Activated CD4-positive, alpha-beta T cell treated with anti-CD3 and anti-CD28 coated beads, Interleukin-2, amount 10 ng/mL, durations not matched to agents 24 days and 14 days (primary cell): ENCODE measurements at places on chromosomes 4 and X. TPM values are rescaled to one million over a fixed set of nuclear protein-coding genes. Genes with fewer than 3 reads are reported as not detected.

The OPRPN gene
- total RNA-seq = not detected in 2 replicates

The SRPK3 gene
- not detected in 2 replicates for total RNA-seq

The VEGFD gene
- total RNA-seq = not detected in 2 replicates

The CCKAR gene
- not detected in 2 replicates for total RNA-seq

The RHOXF1 gene
- total RNA-seq = not detected in 2 replicates

The UGT2B11 gene
- not detected in 2 replicates for total RNA-seq

The MID1 gene
- 0.14 TPM in 1 of 2 replicates, not detected in the other for total RNA-seq

The SOWAHD gene
- 0.35 and 0.45 TPM in 2 replicates for total RNA-seq

The CEP135 gene
- total RNA-seq = 16.3 and 16.9 TPM in 2 replicates

The ARHGAP24 gene
- total RNA-seq = not detected in 2 replicates

The SATL1 gene
- not detected in 2 replicates for total RNA-seq

The SHROOM4 gene
- total RNA-seq = not detected in 2 replicates

The XAGE5 gene
- total RNA-seq = not detected in 2 replicates

The DRD5 gene
- not detected in 2 replicates for total RNA-seq

The UGT2B17 gene
- total RNA-seq = not detected in 2 replicates

The ZCCHC12 gene
- total RNA-seq = not detected in 2 replicates

The RNF128 gene
- total RNA-seq = not detected in 2 replicates

The PROM1 gene
- total RNA-seq = not detected in 2 replicates

The LIMCH1 gene
- total RNA-seq = not detected in 2 replicates

The PRSS12 gene
- not detected in 2 replicates for total RNA-seq

The CABS1 gene
- total RNA-seq = not detected in 2 replicates

The MAP7D2 gene
- 0.23 and 0.50 TPM in 2 replicates for total RNA-seq

The MAGEA12 gene
- not detected in 2 replicates for total RNA-seq

The YIPF6 gene
- total RNA-seq = 21.1 and 21.8 TPM in 2 replicates

The ADH1A gene
- total RNA-seq = not detected in 2 replicates

The PCDH7 gene
- total RNA-seq = not detected in 2 replicates

The ATP8A1 gene
- 21.8 and 24.3 TPM in 2 replicates for total RNA-seq

The NAP1L3 gene
- total RNA-seq = 0.57 and 0.72 TPM in 2 replicates
